Umbilical cord (tissue), 2 donors: ENCODE measurements at places on chromosomes 4 and X.

- no peak for DNase-seq
Measured at GRCh38 chr4:121096191-121096590, 23.9 kb upstream of the NDNF start.

DNA sequence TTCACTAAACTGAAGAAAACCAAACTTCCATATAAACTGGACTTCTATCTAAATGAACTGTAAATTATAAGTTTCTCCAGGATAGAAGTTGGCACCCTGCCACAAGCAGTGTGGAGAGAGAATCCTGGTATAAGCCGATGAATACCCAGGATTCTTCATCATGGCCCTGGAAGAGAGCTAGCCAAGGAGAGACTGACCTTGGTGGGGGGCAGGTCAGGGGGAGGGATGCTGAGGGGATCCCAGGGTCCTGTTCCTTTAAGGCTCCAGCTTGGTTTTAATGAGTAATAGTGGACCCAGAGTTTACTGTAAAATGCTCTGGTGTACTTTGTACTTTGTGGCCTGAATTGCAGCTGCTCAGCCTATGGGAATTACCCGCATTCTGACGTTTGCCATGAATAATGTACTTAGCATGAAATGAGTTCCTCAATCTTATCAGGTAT, 16.9 kb downstream of the RASSF6 start:
- DNase-seq, result peak; percentile 34

DNA sequence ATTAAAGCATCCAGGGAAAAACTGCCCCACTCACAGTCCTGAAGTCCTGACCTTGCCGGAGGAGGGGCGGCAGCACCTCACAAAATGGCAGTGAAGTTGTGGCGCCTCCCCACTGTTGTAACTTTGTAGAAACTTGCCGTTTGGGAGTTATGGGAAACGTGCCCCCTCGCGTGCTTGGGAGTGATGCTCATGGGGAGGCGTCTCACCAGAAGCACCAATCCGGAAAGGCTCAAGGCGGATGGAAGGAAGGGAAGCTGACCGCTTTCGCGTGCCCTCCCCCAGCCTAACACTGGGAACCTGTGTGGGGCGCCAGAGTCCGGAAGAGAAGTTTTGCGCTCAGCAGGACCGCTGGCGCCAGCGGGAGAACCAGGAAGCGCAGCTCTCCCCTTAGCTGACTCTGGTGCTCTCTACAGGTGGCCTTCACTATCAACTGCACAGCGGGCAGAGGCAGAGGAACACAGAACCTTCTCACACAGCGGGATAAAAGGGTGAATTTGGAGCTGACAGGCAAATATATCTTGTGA, at the start of the genes CT45A10 and SAGE1:
CT45A10 (minus strand) TSS at position 151 of the 524 bp plus-strand sequence. CDS start 8,100 bp downstream, outside the sequence.
SAGE1 (plus strand) TSS at position 423 of the 524 bp plus-strand sequence. CDS start 2,527 bp downstream, outside the sequence.
- no peak for DNase-seq

DNA sequence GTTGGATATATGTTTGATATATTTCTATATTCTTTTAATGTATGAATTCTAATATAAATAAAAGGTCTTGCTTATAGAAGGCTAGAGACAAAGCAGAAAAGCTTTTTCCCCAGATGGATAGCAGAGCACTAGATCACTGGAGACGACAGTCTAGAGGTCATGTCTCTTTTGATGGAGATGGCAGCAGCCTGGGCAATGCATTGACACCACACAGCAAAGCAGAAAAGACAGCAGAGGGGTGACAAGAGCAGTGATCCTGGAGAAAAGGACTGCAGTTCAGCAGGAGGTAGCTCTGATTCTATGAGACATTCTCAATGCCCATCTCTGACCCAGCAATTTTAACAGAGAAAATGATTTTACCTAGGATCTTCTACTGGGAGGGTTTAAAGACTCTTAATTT, 210.6 kb downstream of the DTHD1 start:
- DNase-seq, result no peak

- no peak for DNase-seq
Measured at GRCh38 chr4:154916068-154916467, 135.0 kb downstream of the RBM46 start.

- DNase-seq, result no peak
Measured at GRCh38 chr4:38752372-38752940, 30.3 kb downstream of the TLR10 start.

DNA sequence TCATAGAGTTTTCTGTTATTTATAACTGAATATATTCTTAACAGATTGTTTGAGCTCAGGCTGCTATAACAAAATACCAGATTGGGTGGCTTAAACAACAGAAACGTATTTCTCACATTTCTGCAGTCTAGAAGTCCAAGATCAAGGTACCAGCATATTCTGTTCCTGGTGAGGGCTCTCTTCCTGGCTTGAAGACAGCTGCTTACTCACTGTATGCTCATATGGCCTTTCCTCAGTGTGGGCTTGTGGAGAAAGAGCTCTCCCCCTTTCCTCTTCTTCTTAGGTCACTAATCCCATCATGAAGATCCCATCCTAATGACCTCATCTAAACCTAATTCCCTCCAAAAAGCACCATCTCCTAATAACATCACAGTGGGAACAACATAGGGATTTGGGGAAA, 117.8 kb downstream of the RASGEF1B start:
- DNase-seq, result no peak

GRCh38 chr4:158193171-158193749, 17.0 kb upstream of the TMEM144 start:
- DNase-seq, result no peak

DNA sequence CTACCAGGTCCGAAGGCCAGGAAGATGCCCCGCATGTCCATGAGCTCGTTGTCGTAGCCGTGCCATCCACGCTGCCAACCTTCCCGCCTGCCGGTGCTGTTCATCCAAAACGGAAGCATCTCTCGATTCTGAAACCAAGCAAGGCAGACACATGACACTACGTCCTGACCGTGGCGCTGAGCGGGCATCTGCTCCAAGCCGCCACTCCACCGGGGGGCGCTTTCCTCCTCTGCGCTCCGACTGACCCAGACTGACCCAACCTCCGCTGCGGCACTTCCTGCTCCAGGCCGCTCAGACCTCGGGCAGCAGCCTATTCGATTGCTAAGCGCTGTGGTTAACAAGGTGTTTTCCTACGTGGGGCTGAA, 120.5 kb downstream of the ENPP6 start:
- DNase-seq, result no peak

- DNase-seq, result no peak
Measured at GRCh38 chr4:8402181-8402597, 38.3 kb downstream of the ACOX3 start.

GRCh38 chr4:122625156-122625555, 4.3 kb upstream of the IL21 start:
- no peak for DNase-seq

- DNase-seq, result no peak
Measured at GRCh38 chrX:31608638-31609037, 536.8 kb upstream of the FTHL17 start.

- no peak for DNase-seq
Measured at GRCh38 chr4:183591301-183591700, 67.7 kb downstream of the RWDD4 start.

GRCh38 chr4:58665649-58666048, 1555.5 kb upstream of the IGFBP7 start:
- DNase-seq, result no peak

GRCh38 chrX:46841346-46841745, 4.5 kb downstream of the RP2 start:
- DNase-seq, result peak; percentile 21
